Stomach (tissue), 19 donors: ENCODE measurements at places on chromosomes 13 and 19. TPM values are rescaled to one million over a fixed set of nuclear protein-coding genes. Genes with fewer than 3 reads are reported as not detected.

The APOC4 gene
- not detected for total RNA-seq

The PARP4 gene
- total RNA-seq, result 37.9 TPM

The KL gene
- 1.7 TPM for total RNA-seq

The GJB6 gene
- not detected for total RNA-seq

The SAMD1 gene
- 4.8 TPM for total RNA-seq

GRCh38 chr19:56491399-56491798, 14.3 kb upstream of the ZNF667 start:
- no peak for DNase-seq

GRCh38 chr13:30165796-30166195, 141.6 kb downstream of the KATNAL1 start:
- DNase-seq, result peak; percentile 30

DNA sequence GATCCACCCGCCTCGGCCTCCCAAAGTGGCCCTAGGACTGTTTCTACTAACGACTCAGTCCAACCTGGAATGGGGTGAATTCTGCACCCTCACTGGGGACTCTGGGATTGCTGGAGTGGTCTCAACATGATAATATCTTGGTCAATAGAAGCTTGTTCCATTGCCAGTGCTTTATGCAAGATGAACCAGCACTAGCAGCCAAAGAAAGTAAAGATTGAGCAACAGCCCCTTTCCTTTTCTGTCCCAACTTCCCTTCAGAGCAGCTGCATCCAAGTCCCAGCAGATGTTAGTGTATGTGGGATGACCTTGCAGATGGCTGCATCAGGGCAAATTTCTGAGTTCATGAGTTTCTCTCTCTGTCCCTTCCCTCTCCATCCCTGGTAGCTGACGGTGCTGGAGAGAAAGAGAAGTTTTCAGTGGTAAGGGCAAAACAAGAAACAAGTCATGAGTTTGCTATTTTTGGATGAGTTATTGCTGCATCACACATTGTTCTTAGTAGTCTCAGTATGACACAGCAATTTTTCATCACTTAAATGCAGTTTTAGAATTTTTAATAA, 183.6 kb upstream of the EDNRB start:
- no peak for DNase-seq

- peak; percentile 29 for DNase-seq
These were observed 2.8 kb downstream of the RNF113B start for GRCh38 chr13:98174307-98174706.

- DNase-seq, result no peak
These were observed 33.6 kb upstream of the LPAR6 start for GRCh38 chr13:48446464-48446863.

DNA sequence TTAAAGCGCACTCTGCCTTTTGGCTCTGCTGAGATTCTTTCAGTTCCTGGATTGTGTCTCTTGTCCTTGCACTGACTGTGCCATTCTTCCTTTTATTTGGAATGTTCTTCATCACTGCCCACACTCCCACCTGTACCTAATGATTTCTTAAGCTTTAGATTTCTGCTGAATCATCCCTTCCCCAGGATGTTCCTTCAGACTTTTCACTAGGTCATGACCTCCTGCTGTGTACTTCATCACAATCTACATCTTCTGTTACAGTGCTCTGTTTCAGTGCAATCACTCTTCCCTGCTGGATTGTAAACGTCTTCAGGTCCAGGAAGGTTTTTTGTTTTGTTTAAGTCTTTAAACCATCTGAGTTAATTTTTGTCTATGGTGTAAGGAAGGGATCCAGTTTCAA, 281.0 kb downstream of the ATP8A2 start:
- DNase-seq, result no peak

GRCh38 chr13:110347535-110348308, 40.6 kb downstream of the COL4A2 start:
- DNase-seq, result no peak

- DNase-seq, result peak; percentile 46
These were observed 12.2 kb upstream of the CCDC97 start for GRCh38 chr19:41297628-41298347.

DNA sequence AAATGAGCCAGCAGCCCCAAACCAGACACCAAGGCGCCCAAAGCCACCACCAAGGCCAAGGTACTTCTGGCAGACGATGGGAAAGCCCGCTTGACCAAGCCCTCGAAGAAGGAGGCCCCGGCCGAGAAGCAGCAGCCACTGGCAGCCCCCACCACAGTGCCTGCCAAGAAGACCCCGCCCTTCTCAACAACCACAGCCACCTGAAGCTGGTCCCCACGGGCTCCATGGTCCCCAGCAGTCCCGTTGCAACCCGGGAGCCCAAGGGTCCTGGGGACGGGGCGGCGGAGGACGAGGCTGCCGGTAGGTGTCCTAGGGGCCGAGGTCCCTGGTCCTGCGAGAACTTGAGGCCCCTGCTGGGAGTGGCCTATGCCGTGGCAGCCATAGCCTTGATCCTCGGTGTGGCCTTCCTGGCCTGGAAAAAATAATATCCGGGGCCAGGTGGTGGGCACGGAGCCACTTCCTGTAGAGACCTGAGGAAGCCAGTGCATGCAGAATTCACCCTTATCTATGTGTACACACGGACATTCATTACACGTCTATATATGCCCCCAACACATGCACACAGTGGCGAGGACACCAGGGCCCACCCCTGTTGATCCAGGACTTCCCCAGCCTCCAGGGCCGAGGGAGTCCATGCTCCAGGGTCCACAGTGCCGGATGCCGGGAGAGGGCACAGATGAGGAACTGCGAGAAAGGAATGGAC, 13.8 kb downstream of the C1QTNF9 start:
- DNase-seq, result no peak

- no peak for DNase-seq
These were observed at the start of gene MIA for GRCh38 chr19:40774916-40775631. Gene MIA (plus strand): TSS chr19:40775521. CDS start chr19:40775543, 22 bp downstream.

DNA sequence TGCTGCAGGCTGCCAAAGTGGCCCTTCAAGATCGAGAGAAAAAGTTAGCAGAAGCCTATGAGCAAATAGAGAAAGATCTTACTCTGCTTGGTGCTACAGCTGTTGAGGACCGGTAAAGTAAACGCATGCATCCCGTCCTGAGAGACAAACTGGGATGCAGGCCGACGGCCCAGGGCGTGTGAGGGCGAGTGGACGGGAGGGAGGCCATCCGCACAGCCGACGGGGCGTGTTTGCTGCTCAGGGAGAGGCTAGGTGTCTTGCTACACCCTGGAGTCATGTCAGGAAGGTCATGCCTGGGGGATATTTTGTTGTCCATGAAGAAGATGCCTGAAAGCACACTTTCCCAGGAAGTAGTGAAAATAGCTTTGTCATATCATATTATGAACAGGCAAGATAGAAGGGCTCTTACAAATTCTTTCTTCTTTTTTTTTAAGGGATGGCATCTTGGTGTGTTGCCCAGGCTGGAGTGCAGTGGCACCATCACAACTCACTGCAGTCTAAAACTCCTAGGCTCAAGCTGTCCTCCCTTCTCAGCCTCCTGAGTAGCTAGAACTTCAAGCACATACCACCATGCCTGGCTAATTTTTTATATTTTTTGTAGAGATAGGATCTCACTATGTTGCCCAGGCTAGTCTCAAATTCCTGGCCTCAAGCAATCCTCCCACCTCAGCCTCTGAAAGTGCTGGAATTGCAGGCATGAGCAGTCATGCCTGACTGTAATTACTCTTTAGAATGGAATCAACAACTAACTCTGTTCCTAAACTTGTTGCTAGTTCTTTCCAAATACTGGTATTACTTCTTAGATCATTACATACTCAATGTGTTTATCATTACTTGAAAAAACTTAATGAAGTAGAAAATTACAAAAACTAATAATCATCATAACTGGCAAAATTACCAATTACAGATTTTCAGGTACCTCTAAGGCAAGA, 117.6 kb upstream of the MCF2L start:
- no peak for DNase-seq
